Stimulated activated CD4-positive, alpha-beta T cell treated with anti-CD3 and anti-CD28 coated beads, Interleukin-12 subunit alpha, Interleukin-12 subunit beta, amount 100 ng/mL, for 24 hours (primary cell): ENCODE measurements at places on chromosomes 11 and 22.

- no peak for DNase-seq
Observed at GRCh38 chr22:30523646-30524489, 18.4 kb upstream of the SEC14L4 start.

- DNase-seq, result no peak
Observed at GRCh38 chr11:61736310-61736709, 16.1 kb upstream of the MYRF start.

GRCh38 chr11:46018651-46019050 lies 96.2 kb downstream of the LARGE2 start:
- no peak for DNase-seq

DNA sequence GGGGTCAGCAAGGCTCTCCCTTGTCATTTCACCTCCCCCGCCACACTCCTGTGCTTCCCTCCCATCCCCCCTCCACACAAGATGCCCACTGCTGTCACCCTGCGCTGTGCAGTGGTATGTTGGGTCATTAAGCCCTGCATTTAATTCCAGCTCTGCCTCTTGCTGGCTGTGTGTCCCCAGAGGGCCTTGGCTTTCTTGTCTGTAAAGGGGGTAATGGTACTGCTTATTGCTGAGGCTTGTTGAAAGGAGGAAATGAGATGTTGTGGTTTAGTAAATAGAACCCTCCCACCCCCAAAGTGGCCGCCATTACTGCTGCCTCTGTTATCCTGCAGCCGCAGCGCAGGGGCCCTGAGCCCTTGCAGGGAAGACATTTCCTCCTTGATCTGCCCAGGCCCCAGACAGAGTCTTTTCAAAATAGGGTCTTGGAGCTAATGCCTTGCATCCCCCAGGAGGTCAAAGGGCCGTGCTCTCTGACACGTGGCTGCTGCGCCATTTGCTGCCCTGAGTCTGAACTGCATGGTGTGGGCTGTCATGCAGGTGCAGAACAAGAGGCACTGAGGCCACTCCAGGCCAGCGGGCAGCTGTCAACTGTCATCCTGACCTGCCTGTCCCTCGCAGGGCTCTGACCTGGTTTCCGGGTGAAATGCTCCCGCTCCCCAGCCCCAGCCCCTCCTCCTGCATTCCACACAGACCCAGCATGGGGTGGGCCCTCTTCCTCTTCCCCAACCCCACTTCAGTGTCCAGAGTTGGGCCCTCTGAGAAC lies 18.7 kb downstream of the PVALB start:
- DNase-seq, result no peak

GRCh38 chr11:9656864-9657263 lies 7.0 kb upstream of the SWAP70 start:
- no peak for DNase-seq

DNA sequence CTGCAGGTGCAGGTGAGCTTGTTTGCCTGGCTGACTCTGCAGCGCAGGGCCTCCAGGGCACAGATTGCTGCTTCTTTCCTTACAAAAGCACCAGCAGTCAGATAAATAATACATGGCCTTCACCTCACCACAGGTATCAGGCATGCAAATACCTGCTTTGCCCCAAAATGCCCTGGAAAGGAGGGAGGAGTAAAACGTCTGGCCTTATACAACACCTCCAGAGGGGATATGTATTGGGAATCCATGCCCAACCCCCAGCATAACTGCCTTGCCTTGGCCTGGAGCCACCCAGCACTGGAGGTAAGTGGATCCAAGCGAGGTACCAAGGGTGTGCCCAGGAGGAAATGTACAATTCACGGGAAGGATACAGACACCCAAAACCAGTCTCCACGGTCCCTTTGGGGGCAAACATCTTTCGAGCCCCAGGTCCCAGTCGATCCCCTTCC lies 860 bp downstream of the TMEM184B start:
- no peak for DNase-seq

- no peak for DNase-seq
Observed at GRCh38 chr11:6745465-6746015, 26.2 kb downstream of the OR2AG2 start.

- peak; percentile 10 for DNase-seq
Observed at GRCh38 chr11:133082841-133083488, 449.3 kb downstream of the OPCML start.

DNA sequence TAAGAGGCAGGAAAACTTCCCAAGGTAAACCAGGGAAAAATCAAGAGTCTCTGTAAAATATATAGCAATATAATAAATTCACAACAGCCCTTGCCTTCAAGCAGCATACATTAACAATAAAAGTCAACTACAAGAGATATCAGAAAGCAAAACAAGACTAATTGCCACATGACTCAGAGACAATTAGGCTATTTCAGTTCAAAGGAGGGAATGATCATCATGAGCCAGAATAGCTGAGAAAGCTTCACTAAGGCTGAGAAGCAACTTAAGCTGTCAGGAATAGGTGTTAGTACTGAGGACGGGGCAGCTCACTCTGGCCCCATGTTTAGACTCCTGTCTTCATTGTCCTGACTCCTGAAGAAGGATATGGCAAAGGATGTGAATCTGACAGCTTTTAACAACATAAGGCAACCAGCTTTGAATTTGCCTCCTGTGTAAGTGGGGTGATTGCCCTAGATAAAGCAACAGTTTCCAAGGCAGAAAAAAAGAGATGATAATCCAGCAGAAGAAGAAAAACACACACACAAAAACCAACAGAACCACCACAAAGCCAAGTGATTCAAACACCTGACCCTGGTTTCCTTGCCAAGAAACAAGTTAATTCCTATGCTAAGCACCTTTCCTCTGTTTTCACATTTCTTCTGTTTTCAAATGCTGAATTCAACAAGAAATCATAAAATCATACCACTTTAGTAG lies 60.8 kb downstream of the SIK3 start:
- no peak for DNase-seq

GRCh38 chr11:102453302-102453695 lies 734 bp upstream of the TMEM123 start:
- DNase-seq, result peak; percentile 45

DNA sequence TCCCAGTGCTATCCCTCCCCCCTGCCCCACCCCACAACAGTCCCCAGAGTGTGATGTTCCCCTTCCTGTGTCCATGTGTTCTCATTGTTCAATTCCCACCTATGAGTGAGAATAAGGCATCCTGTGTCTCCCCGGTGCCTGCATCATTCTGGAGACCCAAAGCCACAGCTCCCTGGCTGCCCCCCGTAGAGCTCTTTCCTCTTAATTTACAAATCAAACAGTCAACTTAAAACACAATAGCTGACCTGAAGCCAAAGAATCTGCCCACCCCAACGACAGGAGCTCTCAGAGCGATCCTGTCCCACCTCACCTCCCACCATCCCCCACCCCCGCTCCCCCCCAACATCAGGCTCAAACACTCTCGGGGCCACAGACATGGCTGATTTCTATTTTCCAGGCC lies 558.3 kb downstream of the BRD1 start:
- no peak for DNase-seq

DNA sequence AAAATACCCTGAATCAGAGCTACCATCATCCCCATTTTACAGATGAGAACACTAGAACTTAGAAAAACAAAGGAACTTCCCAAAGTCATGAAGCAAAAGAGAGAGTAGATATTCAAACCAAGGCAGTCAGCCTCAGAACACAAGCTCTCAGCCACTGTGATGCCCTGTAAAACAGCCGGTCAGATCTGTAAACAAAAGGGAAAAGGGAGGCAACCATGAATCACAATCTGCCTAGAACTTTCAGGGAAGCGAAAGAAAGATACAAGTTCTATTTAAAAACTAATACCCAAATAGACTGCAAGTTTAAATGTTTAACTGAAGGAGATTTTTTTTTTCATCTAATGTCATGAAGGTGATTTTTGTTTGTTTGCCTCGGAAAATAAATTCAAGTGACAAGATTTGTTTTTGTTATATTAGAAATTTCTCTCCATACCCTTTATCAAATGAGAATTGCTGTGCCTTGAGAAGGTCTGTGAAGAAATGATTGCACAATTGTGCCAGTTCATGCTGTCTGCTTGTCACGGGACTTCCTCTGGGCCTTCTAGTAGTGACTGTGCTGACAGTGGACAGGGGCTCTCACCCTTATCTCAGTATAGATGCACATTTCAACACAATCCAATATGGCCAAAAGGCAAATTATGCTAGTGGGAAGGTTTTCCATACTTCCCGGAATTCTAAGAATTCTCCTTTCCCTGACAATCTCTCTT lies 11.7 kb downstream of the SAA1 start:
- DNase-seq, result no peak

- no peak for DNase-seq
Observed at GRCh38 chr11:69387409-69387885, 93.5 kb downstream of the MYEOV start.

DNA sequence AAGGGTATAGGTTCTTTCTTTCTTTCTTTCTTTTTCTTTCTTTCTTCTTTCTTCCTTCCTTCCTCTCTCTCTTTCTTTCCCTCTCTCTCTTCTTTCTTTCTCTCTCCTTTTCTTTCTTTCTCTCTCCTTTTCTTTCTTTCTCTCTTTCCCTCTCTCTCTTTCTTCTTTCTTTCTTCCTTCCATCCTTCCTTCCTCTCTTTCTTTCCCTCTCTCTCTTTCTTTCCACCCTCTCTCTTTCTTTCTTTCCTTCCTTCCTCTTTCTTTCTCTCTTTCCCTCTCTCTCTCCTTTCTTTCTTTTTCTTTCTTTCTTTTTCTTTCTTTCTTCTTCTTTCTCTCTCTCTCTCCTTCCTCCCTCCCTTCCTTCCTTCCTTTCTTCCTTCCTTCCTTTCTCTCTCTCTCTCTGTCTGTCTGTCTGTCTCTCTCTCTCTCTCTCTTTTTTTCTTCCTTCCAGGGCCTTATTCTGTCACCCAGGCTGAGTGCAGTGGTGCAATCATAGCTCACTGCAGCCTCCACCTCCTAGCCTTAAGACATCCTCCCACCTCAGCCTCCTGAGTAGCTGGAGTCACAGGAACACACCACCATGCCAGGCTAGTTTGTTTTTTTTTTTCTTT lies 26.8 kb downstream of the LIF start:
- DNase-seq, result no peak

GRCh38 chr11:65236194-65237059 lies 25.3 kb upstream of the POLA2 start:
- DNase-seq, result no peak

DNA sequence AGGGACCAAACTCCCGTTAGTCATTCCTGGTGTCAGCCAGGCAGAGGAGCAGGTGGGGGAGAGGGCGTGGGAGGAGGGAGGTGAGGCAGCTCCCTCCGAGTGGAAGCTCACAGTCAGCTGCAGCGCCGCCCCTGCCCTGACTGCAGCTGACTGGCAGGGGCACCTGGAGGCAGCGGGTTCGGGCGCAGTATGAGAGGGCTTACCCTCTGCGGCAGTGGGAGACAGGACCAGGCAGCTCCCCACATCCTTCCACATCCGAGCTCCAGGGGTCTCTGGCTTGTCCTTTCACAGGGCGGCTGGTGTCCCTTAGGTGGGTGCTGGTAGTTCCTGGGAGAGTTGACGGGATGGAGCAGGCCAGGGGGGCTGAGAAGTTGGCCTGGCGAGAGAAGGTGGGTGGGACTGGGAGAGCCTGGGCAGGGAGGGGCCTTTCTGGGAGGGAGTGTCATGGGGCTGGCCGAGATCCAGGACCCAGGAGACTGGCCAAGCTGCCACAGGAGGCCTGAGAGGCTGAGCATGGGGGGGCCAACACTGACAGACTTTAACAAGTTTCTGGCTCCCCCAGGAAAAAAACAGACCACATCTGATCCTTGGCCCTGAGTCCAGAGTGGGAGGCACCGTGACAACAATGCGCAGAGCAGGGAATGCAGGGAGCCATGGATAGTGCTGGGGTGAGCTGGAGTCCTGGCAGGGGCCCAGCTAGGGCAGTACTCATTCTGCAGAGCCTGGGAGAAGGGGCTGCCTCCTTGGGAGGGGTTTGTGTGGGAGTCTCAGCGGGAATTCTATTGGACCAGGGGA lies 4.9 kb downstream of the ADORA2A start:
- no peak for DNase-seq

- peak; percentile 44 for DNase-seq
Observed at GRCh38 chr11:46529095-46529905, 64.5 kb downstream of the AMBRA1 start.

- peak; percentile 35 for DNase-seq
Observed at GRCh38 chr11:96341211-96342013, 1.6 kb downstream of the MAML2 start.

DNA sequence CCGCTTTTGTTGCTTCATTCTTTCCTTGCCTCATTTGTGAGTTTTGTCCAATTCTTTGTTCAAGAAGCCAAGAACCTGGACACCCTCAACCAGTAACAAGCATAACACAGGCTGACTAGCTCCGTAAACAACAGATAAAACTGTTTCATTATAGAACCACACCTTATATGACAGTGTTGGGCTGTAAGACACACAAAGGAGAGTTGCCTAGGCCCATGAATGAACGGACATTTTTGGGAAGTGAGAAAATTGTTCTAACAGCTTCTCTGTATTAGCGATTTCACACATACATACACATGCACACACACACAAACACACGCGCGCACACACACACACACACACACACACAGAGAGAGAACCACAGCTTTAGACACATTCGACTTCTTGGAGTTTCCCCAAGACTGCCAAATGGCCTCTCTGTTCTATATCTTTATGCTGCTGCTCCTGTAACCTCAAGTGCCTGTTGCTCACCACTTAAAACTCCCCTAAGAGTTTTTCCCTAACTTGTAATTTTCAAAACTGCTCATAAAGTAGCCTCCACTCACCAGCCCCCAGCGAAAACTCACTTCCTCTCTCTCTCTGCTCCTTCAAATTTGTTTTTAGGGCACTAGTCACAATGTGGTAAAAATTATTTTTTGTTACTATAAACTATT lies 35.9 kb downstream of the CTSC start:
- DNase-seq, result no peak

DNA sequence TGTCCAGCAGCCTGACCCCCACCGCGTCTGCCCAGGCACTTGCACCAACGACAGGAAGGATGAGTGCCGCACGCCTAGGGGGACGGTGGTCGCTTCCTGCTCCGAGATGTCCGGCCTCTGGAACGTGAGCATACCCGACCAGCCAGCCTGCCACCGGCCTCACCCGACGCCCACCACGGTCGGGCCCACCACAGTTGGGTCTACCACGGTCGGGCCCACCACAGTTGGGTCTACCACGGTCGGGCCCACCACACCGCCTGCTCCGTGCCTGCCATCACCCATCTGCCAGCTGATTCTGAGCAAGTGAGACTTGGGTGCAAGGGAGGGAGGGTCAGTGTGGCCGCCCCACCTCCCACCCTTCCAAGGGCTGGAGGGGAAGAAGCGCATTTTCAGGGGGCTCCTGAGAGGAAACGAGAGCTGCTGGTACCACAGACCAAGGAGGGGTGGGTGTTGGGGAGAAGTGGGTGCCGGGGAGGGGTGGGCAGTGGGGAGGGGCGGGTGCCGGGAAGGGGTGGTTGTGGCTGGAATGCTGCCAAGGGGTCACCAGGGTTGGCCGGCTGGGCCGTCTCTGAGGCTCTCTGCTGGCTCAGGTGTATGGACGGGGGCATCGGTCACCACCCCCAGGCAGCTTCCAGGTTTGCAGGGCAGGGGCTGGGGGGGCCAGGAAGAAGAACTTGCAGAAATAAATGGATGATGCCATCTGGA lies 27.7 kb upstream of the MUC5B start:
- no peak for DNase-seq

GRCh38 chr22:42500161-42500835 lies 19.3 kb downstream of the RRP7A start:
- peak; percentile 69 for DNase-seq
